ENCODE measurements at places on chromosomes 4 and X.
A peak's percentile ranks its signal among the peaks of the same experiment; 100 is the strongest.

- DNase-seq: no peak
These were observed 259.6 kb downstream of the ASMT start for GRCh38 chrX:1874416-1874815.

DNA sequence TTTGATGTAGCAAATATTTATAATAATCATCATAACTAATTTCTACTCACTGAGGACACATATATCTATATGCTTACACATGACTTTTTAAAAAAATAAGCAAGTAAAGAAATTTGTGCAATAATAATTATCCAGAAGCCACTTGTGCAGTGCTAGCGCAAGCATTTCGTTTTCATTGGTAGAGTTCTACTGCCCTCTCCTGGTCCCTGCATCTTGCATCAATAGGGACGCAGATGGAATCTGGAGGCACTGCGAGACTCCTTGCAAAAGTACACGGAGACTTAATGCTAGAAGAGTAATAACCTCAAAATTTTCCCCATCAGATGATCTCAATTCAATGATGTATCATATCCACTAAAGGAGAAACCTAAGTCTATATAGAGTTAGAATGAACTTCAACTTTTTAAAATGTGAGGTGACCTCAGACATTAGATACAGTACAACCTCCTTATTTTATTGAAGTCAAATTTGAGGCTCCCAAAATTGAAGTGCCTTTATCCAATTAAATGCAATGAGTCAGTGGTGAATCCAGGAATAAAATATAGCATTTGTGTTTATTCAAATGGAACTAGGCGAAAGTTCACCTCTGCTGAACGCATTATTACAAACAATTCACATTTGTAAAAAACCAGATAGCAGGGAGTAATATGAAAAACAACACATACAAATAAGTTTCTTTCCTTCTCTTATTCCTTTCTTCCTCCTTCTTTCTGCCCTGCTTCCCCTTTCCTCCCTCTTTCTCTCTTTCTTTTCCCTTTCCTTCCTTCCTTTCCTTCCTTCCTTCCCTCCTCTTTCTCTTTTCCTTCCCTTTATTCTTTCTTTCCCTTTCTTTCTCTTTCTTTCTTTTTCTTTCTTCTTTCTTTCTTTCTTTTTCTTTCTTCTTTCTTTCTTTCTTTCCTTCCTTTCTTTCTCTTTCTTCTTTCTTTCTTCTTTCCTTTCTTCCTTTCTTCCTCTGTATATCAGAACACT is 450.0 kb downstream of the ANKRD50 start:
- peak; percentile 31 for DNase-seq

DNA sequence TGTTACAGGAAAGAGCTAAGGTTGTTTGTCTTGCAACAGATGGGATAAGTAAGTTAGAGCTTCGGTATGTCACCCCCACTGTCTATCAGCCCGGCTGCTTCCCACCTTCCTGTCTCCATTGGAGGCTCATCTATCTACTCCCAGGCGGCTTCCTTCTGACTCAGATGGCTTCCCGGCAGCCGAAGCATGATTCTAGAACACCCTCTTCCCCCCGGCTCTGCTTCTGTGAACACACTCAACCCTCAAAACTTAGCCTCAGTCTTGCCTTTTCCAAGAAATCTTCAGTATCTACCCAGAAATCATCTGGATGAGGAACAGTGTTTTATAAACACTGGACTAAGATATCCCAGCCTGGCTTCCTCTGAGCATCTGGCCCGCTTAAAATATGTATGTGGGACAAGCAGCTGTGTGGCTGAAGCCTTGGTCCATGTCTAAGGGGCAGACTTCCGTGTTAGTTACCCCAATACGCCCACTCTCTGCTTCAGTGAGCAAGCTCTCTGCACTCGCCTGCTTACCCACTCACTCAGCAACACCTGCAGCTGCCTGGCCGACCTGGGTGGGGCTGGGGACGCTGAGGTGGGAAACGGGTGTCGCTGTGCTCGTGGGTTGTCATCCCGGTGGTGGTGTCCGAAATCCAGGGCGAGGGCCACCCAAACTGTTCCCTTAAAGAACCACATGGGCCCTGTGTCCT is 12.0 kb upstream of the SLC2A9 start:
- DNase-seq: no peak

GRCh38 chr4:113540859-113541258 is 220.7 kb downstream of the CAMK2D start:
- peak; percentile 30 for DNase-seq

DNA sequence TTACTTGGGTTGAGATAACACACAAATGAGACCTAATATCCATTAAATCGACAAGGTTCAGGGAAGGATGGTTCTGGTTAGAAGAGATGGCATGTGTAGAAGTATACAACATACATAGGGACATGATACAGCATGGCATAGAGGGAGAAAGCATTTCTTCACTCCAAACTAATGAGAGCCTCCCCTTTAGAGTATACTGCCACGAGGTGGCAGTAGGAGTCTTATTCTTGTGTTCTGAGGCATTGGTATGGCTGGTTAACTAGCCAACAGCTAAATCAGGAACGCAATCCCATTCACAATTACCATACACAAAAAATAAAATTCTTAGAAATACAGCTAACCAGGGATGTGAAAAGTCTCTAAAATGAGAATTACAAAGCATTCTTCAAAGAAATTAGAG is 29.1 kb upstream of the TRO start:
- no peak for DNase-seq

GRCh38 chrX:36974911-36975310 is 33.3 kb upstream of the FAM47C start:
- DNase-seq: no peak

DNA sequence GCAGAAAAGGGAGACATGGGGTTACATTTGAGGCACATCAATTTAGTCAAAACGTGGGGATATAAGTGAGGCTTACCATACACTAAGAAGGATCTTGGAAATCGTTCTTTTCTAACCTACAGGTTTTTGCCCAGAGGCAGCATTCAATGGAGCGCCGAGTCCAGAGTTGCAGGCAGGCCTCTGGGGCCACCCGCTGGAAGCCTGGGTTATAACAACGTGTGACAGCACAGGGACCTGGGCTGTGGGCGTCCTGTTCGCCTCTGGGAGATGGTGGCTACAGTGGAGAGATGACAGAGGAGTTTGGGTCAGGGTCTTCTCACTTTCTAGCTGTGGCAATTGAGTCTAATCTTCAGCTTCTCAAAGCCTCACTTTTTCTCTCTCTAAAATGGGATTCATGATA is 53.9 kb downstream of the ENPP6 start:
- DNase-seq: peak; percentile 20

DNA sequence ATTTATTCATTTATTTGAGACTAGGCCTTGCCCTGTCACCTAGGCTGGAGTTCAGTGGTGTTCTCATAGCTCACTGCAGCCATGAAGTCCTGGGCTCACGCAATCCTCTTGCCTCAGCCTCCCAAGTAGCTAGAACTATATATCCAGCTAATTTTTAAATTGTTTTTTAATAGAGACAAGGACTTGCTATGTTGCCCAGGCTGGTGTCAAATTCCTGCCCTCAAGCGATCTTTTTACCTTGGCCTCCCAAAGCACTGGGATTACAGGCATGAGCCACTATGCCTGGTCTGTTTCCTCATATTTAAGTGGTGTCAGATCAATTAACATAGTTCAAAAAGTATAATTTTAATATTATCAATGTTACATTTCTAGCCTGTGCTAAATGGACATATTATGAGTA is 68.5 kb downstream of the AFF1 start:
- DNase-seq: no peak

DNA sequence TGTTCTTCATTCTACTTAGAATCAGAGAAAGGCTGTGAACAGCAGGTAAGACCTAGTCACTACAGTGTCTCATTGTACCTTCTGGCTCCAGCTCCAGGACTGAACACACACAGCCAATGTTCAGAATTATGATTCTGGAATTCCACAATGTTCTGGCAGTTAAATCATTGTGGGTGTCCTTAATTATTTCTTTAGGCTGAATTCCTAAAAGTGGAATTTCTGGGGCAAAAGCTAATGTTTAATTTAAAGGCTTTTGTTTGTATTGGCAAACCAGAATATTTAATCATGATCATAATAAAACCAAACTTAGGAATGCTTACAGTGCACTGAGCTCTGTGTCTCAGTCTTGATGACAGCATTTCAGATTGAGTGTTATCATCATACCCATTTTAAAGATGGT is 67.0 kb upstream of the FAT1 start:
- no peak for DNase-seq

GRCh38 chr4:17115583-17115982 is 217.1 kb upstream of the LDB2 start:
- no peak for DNase-seq

DNA sequence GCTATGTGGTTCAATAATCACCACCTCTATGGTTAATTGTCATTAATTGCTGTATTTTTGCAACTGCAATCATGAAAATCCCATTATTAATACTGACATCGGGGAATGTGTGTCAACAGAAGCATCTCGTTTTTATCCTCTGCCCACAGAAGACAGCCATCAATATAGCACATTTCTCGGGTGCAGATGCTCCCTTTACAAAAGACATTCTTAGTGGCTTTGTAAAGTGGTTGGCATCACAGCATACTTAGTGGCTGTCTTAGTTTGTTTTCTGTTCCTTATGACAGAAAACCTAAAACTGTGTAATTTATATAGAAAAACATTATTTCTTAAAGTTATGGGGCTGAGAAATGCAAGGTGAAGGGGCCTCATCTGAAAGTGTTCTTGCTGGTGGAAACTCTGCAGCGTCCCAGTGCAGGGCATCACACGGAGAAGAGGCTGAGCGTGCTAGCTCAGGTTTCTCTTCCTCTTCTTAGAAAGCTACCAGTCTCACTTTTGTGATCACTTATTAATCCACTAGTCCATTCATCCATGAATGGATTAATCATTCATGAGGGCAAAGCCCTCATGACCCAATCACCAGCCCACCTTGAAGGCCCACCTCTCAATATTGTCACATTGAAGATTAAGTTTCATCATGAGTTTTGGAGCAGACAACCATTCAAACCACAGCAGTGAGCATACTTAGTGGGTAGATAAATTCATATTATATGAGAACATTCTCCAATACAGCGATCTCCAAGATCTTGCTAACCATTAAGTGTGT is 1067.7 kb upstream of the PABPC4L start:
- no peak for DNase-seq

- no peak for DNase-seq
These were observed 51.0 kb downstream of the STX18 start for GRCh38 chr4:4490816-4491215.

GRCh38 chr4:34512616-34513015 is 1731.7 kb downstream of the ARAP2 start:
- DNase-seq: no peak

- no peak for DNase-seq
These were observed 13.0 kb downstream of the NSDHL start for GRCh38 chrX:152843852-152844251.

DNA sequence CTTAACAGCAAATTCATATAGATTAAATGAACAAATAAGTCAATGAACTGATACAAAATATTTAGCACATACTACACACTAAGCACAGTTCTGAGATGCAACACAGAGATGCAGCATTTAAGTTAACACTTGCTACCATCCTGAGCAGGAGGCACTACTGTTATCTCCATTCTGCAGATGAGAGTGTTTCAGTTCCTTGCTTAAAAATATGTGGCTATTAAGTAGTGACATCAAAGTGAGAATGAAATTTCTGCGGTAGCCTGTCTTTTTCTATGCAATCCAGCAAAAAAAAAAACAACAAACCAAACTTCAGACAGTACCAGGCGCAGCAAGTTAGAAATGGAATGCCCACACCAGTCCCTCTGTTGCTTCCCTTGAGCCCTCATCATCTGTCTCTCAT is 90.8 kb downstream of the SHISA3 start:
- no peak for DNase-seq

GRCh38 chr4:99383833-99384392 is 31.4 kb upstream of the ADH1C start:
- no peak for DNase-seq

- no peak for DNase-seq
These were observed 130.8 kb downstream of the ANAPC10 start for GRCh38 chr4:144967161-144967560.

GRCh38 chr4:4395849-4396627 is 9.1 kb downstream of the NSG1 start:
- no peak for DNase-seq

- DNase-seq: no peak
These were observed 26.8 kb upstream of the FMR1 start for GRCh38 chrX:147884958-147885357.

DNA sequence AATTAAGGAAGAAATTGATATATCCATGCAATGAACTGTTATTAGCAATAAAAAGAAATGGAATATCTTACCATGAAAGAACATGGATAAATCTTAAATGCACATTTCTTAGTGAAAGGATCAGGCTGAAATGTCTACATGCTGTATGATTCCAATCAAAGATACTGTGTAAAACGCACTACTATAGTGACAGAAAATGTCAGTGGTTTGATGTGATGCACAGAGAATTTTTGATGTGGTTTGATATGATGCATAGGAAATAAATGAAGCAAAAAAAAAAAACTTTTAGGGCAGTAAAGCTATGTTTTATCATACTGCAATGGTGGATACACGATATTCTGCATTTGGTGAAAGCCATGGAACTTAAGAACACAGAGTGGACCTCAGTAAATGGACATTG is 547.6 kb downstream of the GABRG1 start:
- no peak for DNase-seq

DNA sequence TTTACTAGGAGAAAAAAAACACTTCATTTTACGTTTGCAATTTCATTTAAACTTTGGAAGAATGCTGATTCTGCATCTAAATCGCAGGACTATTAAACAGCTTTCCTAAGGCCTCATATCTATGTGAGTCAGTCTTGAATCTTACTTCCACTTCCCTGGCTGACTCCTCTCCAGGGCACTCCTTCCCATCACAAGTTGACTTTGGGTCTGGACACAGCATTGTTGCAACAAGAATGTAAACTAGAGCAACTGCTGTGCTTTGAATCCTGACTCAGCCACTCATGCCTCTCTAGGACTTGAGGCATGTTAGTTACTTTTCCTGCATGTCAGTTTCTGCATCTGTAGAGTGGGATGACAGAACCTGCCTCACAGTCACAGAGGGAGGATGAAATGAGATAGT is 413.8 kb downstream of the FAT4 start:
- DNase-seq: no peak

DNA sequence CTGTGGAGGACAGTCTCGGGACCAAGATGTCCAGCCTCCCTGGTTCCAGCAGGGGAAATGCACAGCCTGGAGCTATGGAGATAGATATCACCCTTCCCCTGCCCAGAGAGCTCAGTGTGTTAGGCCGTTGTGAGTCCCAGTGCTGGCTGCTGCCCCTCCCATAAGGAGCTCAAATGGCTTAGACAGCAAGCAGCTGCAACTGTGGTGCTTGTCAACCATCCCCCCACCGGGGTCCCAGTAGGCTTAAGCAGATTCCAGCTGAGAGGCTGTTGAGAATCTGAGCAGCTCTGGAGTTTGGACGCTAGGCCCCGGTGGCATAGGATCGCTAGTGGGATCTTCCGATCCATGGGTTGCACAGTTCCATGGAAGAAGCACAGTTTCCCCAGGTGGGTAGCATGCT is 181.8 kb upstream of the POF1B start:
- DNase-seq: no peak

- no peak for DNase-seq
These were observed 288.3 kb downstream of the ZNF674 start for GRCh38 chrX:46256875-46257274.

GRCh38 chr4:2995546-2996265 is 32.3 kb downstream of the GRK4 start:
- no peak for DNase-seq
